ENCODE measurements at places on chromosomes 1 and 21. TPM values are rescaled to one million over a fixed set of nuclear protein-coding genes. Genes with fewer than 3 reads are reported as not detected.

DNA sequence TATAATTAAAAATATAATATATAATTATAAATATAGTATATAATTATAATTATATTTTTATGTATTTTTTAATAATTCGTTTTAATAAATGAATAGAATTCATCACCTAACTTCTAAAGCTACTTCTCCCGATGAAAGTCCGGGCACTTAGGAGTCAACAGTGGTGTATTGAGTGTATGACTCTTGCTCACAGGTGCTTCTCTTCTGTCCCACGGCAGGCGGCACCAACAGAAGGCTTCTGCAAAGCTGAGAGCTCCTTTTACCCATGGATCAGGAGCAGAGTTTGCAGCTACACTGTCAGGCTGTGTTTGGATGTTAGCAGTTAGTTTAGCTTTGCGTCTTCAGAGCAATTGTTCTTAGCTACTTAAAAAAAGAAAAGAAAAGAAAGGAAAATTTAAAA, 122.4 kb downstream of the LIPI start:
- no peaks in the 10 kb centered on the region for H3K27me3 ChIP-seq
- no peak overlapping the region for H3K4me3 ChIP-seq
- H3K4me1 ChIP-seq: peaks cover 6% of the 10 kb centered on the region

DNA sequence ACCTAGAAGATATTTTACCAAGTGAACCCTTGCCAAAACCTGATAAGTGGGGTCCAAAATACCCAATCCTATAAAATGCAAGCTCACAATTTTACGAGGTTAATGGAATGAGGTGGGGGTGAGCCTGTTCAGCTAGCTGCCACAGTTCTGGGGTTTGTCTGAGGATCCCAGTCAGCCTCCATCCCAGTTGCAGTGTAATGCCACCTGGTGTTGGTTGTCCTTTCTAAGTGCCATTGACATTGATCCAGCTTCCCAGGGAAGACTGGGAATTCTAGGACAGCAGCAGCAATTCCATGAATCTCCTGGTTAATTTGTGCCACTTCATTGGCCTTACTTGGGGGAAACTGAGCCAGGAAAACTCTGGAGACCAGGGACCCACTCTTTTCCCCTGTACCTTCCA, 298.3 kb downstream of the RWDD3 start:
- H3K27me3 ChIP-seq: no peaks in the 10 kb centered on the region
- no peaks in the 10 kb centered on the region for H3K36me3 ChIP-seq
- no peak overlapping the region for H3K27ac ChIP-seq
- no peak overlapping the region for H3K4me3 ChIP-seq

DNA sequence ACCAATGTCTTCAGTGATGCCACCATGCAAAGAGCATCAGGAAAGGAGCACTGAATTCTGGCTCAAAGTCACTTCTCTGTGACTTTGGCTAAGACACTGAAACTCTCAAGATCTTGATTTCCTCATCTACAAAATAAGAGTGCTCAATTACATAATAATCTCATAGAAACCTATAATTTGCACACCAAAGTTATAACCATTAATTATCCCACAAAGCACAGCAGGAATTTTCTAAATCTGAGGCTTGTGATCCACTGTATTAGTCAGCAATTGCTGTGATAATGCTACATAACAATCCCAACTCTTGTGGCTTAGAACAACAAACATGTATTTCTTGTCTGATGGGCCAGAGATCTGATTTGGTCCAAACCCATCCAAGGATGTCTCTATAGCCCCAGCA, 108.7 kb downstream of the PSMG1 start:
- no peak overlapping the region for H3K27ac ChIP-seq
- H3K27me3 ChIP-seq: no peaks in the 10 kb centered on the region
- no peaks in the 10 kb centered on the region for H3K36me3 ChIP-seq
- no peaks in the 10 kb centered on the region for H3K4me1 ChIP-seq
- DNase-seq: no peak

DNA sequence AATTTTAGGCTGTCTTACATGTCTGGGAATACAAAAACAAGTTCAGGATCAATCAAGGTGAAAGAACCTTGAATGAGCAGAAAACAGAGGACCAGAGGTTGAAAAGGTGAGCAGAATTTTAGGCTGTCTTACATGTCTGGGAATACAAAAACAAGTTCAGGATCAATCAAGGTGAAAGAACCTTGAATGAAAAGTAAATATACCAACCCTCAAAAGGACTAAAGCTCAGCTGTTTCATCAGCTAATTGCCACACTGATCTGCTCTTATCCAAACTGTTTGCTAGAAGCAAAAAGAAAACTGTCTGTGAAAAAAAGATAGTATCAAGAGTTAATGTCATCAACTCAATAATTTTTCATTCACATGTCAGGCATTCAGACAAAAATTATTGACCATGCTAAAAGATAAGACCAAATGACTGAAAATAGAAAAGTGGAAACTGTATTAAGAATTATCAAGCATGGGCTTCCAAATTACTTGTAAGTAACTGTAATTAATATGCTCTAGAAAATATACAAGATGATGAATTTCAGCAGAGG, 69.2 kb downstream of the LTN1 start:
- H3K36me3 ChIP-seq: no peaks in the 10 kb centered on the region
- no peaks in the 10 kb centered on the region for H3K27me3 ChIP-seq
- no peaks in the 10 kb centered on the region for H3K4me1 ChIP-seq
- no peak overlapping the region for H3K27ac ChIP-seq
- H3K4me3 ChIP-seq: no peak overlapping the region

GRCh38 chr1:24992761-24993211, 62.7 kb upstream of the RUNX3 start:
- H3K4me3 ChIP-seq: no peak overlapping the region
- H3K36me3 ChIP-seq: no peaks in the 10 kb centered on the region
- no peak overlapping the region for H3K27ac ChIP-seq

DNA sequence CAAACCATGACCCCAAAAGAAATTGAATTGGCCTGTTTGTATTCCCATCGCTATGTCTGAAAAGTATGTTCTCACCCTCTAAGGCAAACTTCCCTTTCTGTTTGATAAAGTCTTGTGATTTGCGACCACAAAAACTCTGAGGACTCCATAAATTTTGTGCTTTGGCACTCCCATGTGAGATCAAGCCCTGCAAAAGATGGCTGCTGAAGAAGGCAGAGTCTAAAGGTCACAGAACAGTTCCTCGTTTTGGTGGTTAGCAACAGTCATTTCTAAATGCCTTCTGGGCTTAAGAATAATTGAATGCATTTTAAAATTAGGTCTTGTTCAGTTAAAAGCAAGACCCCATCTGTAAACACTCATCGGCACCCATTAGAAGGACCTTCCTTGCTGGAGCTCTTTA, 441.6 kb downstream of the OMA1 start:
- H3K4me3 ChIP-seq: no peak overlapping the region
- H3K27ac ChIP-seq: no peak overlapping the region
- no peaks in the 10 kb centered on the region for H3K36me3 ChIP-seq
- H3K27me3 ChIP-seq: no peaks in the 10 kb centered on the region

DNA sequence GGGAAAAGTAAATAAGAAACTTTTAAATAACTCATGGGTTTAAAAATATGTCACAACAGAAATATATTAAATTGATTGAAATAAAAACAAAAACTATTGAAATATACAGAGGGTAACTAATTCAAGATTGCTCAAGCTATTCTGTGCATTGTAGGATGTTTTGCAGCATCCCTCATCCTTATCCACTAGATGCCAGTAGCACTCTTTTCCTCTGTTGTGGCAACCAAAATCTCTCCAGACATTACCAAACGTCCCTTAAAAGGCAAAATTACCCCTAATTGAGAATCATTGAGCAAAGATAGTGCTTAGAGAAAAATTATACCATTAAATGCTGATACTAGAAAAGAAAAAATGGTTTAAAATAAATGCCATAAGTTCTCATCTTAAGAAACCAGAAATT, 682.6 kb downstream of the RWDD3 start:
- no peak for DNase-seq
- H3K36me3 ChIP-seq: no peaks in the 10 kb centered on the region
- H3K27ac ChIP-seq: no peak overlapping the region
- H3K27me3 ChIP-seq: no peaks in the 10 kb centered on the region

The LYPD8 gene
- total RNA-seq: not detected

The KRTAP13-4 gene
- total RNA-seq: not detected

Measured in GM12878 (cell line).